Progenitor cell of endocrine pancreas (in vitro differentiated cells): ENCODE measurements at places on chromosomes 16 and 17. TPM values are rescaled to one million over a fixed set of nuclear protein-coding genes. Genes with fewer than 3 reads are reported as not detected.

The TSPOAP1 gene
- 101 and 105 TPM in 2 replicates for total RNA-seq

The PLA2G10 gene
- 1.4 and 2.2 TPM in 2 replicates for total RNA-seq

The SEZ6L2 gene
- 13.2 and 16.2 TPM in 2 replicates for total RNA-seq

The MILR1 gene
- total RNA-seq = not detected in 2 replicates

The TP53TG3D gene
- not detected in 2 replicates for total RNA-seq
